ENCODE measurements at places on chromosomes 7 and 10.

DNA sequence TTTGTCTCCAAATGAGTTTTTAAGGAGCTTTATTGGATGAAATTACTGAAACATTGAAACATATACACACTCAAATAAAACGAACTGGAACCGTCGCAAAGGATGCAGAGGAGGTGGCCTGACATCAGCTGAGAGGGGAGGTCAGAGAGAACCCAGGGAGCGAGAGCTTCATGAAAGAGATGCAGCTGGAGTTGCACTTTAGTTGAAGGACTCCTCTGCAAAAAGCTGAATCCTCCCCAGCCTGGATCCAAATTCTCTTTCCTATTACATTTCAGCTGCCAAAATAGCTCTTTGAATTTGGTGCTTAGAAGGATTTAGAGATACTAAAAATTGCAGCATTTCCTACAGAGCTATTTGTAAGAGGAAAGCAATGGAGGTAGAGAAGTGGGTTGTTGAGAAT lies 140.0 kb upstream of the DPP6 start:
- no peak for DNase-seq

- DNase-seq = no peak
These were observed 57.4 kb downstream of the ADRB1 start for GRCh38 chr10:114100848-114101741.

GRCh38 chr10:91043173-91043910 lies 122.5 kb upstream of the ANKRD1 start:
- peak; percentile 15 for DNase-seq

GRCh38 chr10:121844537-121844936 lies 83.3 kb downstream of the ATE1 start:
- DNase-seq = no peak

GRCh38 chr10:21372651-21373410 lies 152.7 kb downstream of the SKIDA1 start:
- peak; percentile 36 for DNase-seq

GRCh38 chr7:115851291-115851690 lies 179.3 kb downstream of the TFEC start:
- DNase-seq = peak; percentile 65

GRCh38 chr10:70197235-70197945 lies 27.1 kb upstream of the SAR1A start:
- no peak for DNase-seq

- DNase-seq = no peak
These were observed 730.0 kb upstream of the SORCS1 start for GRCh38 chr10:107894516-107894915.

GRCh38 chr10:112448888-112449287 lies 1.9 kb downstream of the VTI1A start:
- no peak for DNase-seq

- no peak for DNase-seq
These were observed 1165.4 kb downstream of the XPNPEP1 start for GRCh38 chr10:108757946-108758345.

- DNase-seq = no peak
These were observed 155.2 kb upstream of the NRP1 start for GRCh38 chr10:33489501-33490176.

DNA sequence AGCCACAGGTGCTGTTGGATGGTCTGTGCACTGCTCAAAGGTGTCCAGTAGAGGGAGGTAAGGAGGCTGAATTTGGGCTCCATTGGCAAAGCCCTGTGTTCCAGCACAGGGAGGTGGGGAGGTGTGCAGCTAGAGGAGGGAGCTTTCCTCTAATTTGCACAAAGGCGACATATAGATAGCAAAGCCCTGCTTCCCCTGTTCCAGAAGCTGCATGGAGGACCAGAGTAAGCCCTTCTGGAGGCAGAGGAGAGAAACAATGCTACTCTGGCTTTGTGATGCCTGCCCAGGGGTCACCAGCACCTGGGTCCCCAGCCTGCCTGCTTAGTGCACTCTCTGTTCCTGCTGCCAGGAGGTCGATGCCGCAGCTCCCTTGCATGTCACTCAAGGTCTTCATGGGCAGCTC lies 3.4 kb upstream of the ARHGAP22 start:
- DNase-seq = peak; percentile 74

- DNase-seq = peak; percentile 39
These were observed 108.2 kb upstream of the FAM13C start for GRCh38 chr10:59470570-59470969.

DNA sequence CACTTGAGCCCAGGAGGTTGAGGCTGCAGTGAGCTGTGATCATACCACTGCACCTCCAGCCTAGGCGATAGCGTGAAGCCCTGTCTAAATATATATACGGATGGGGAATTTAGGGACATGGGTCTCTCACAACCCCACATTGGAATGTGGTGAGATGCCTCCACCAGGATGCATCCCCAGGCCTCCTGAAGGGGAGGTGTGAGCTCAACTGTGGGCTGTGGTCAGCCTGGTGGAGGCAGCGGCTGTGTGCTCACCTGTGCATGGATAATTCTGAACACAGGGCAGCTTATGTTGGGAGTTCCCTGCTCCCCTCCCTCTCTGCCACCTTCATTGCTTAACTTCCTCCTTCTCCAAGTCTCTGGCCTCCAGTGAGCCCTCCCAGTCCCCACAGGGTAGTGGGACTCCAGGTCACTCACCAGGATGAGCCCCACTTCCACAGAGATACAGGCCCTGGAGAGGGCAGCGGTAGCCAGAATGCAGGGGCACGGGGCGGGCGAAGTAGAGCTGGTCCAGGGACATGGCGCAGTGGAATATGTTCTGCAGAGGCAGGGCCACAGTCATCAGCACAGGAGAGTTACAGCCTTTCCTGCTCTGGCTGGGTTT lies 30.4 kb downstream of the PYROXD2 start:
- no peak for DNase-seq

- peak; percentile 46 for DNase-seq
These were observed 31.7 kb downstream of the GPR22 start for GRCh38 chr7:107501593-107501992.

DNA sequence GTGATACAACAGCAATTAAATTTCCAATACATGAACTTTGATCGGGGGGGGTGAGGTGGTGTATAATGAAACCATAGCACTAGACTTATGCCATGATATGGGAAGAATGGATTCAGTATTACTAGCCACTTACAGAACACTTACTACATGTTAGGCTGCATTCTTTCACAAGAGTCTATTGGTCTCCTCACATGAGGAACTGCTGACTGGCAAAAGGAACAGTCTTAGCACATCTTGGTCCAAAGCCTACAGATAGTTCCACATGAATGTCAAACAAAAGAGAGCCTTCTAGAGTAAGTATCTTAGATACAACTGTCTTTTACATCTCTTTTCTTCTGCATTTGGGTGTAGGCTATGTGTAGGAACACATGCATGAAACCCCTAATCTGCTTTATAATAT lies 115.9 kb upstream of the DNAJB12 start:
- no peak for DNase-seq

GRCh38 chr7:110442381-110442837 lies 648.5 kb upstream of the LRRN3 start:
- DNase-seq = peak; percentile 63

GRCh38 chr7:8175929-8176369 lies 86.0 kb downstream of the ICA1 start:
- no peak for DNase-seq

DNA sequence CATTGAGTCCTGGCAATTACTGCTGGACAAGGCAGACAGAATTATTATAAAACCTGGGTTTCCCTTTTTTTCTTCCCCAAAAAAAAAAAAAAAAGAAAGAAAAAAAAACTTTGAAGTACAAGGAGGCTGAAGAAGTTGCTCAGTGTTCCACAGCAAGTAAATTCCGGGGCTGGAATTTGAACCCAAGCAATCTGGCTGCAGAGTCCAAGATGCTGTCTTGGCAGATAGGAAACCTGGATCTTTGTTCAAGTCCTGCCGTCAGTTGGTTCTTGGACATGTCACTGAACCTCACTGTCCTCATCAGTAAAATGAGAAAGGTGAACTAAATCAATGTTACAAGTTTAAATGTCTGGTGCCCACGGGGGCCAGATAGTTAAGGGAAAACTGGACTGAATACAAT lies 35.3 kb downstream of the ARID5B start:
- no peak for DNase-seq

- DNase-seq = no peak
These were observed 115.1 kb downstream of the RNF216 start for GRCh38 chr7:5666361-5666760.

DNA sequence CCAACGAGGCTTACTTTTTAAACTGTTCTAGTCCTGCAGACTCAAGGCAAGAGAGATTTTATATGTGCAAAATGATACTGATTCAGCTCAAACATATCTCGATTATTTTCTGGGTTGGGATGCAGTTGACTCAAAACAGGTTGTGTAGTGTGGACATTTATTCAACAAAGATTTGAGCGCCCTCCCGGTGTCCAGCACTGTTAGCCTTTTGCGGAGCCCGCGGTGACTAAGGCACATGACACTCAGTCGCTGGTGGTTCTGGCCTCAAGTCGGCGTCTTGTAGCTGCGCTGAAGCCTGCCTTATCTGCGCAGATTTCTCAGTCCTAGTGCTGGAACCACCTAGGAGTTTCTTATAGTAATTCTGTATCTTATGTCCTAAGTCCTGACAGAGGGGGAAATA lies 938 bp upstream of the CADPS2 start:
- peak; percentile 84 for DNase-seq

- no peak for DNase-seq
These were observed 234.6 kb upstream of the CCDC6 start for GRCh38 chr10:60140651-60141632.

DNA sequence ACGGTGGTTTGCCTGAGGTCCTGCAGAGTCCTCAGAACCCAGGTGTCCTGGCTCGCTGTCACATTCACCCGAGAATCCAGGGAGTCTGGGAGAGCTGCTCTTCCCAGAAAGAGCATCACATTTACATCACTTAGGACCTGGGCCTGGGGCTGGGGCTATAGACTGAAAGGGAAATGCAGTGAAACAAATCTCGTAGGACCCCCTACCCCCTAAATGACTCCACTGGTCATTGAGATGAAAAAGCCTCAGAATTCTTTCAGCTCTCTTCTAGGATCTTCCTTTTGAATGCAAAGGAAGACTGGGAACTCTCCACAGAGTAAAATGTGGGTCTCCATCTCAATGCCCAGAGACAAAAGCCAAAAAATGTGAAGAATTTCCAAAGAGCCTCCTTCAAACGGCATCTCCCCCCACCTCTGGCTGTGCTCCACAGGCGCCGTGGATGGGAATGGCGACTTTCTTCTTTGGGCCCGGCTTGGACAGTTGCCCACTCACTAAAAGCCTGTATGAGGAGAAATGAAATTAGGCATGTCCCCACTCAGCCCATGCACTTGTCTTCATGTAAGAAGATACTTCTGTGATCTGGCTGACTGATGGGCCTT lies 49.0 kb upstream of the PODXL start:
- no peak for DNase-seq

DNA sequence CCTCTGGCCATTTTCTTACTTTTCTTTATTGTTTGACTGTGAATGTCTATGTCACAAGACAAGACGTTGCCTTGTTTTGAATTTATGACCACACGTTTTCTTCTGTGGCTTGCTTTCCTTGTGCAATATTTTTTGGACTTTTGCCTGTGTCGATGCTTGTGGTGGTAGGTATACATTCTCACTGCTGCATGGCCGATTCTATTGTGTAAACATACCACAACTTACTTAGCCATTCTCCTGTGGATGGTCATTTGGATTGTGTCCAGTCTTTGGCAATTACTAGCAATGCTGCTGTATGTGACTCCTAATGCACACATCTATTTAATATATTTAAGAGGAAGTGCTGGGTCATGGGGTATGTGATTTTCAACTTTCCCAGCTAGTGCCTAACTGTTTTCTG lies 18.0 kb upstream of the DLG5 start:
- DNase-seq = no peak

GRCh38 chr7:121547544-121548092 lies 151.5 kb upstream of the FAM3C start:
- peak; percentile 65 for DNase-seq

- DNase-seq = no peak
These were observed 30.1 kb downstream of the APBB1IP start for GRCh38 chr10:26468291-26468690.

DNA sequence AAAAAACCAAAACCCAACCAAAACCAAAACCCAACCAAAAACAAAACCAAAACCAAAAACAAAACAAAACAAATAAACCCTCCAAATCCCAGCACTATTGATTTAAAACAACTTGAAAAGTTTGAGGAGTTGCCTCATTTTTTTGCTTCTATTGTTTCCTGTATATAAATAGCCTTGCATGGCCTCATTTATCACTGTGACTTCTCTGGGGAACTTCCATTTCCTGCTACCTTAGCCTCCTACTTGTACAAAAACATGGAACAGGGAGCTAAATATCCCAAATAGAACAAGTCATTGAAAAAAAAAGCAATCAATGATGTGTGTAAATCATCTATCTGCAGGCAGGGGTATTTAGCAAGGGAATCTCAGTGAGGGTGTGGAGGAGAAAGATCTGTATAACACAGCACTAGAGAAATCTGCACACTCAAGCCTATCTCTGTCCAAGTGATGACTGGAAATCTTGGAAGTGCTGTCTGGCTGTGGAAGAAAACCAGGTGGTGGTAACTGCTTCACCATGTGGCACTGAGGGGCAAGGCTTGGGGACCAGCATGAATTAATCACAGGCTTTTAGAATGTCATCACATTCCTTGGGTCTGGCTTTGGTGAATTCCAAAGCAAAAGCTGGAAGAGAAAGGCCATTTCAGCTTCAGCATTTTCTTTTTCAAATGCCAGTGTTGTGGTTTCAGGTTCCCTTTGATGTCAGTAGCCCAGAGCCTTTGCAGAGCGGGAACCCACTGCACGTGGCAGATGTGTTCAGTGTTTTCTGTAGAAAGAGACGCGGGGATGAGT lies 349.5 kb upstream of the ZNF32 start:
- no peak for DNase-seq

DNA sequence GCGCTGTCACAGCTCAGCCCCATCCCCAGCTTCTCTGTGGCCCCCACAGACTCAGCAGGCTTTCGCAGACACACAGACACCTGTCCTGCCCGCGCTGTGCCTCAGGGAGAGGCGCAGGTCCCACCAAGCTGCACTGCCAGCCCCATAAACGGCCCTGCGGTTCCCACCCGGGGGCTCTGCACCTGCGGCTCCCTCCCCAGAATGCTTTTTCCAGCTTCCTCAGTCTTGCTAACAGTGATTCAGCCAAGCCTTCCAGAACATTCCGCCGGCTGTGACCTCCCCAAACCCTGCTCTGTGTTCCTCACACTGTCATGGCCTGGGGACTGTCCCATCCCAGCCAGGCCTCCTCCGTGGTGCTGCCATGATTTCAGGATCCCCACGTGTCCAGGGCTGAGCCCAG lies 27.8 kb upstream of the TNRC18 start:
- DNase-seq = no peak

All from RPMI8226 (cell line).